Activated CD4-positive, CD25-positive, alpha-beta regulatory T cell treated with anti-CD3 and anti-CD28 coated beads, Interleukin-2, amount 50 U/mL, for 16 hours (primary cell): ENCODE measurements at places on chromosomes 7 and 10.

- DNase-seq = no peak
These were observed 99.6 kb downstream of the SVIL start for GRCh38 chr10:29535012-29535777.

GRCh38 chr10:71941318-71941717 lies 22.9 kb upstream of the CHST3 start:
- DNase-seq = no peak

- no peak for DNase-seq
These were observed 14.0 kb downstream of the CYP3A7 start for GRCh38 chr7:99720800-99721595.

- DNase-seq = no peak
These were observed 39.5 kb downstream of the ZNF117 start for GRCh38 chr7:64951250-64951848.
